ENCODE measurements at places on chromosomes 2 and 18.

GRCh38 chr2:208879666-208880065, 473.1 kb downstream of the PTH2R start:
- no peak for DNase-seq

DNA sequence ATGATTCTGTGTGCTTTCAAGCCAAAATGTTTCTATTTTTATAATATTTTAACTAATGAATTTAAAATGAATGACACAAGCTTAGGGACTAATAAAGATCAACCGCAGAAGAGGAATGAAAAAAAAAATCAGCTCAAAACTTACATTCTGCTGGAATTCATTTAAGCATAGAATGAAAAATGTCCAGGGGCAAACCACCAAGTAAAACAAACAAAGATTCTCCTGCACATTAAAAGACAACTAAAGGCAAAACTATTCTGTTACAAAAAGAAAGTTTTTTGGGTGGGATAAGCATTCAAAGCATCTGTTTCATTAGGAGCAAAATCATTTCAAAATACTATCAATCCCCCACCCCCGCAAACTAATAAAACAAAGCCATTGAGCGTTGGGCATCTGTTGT, 99.3 kb upstream of the SOX11 start:
- DNase-seq = no peak

GRCh38 chr2:222054813-222055212, 244.0 kb downstream of the PAX3 start:
- DNase-seq = no peak

GRCh38 chr18:57210107-57210715, 63.3 kb downstream of the BOD1L2 start:
- DNase-seq = peak; percentile 1

DNA sequence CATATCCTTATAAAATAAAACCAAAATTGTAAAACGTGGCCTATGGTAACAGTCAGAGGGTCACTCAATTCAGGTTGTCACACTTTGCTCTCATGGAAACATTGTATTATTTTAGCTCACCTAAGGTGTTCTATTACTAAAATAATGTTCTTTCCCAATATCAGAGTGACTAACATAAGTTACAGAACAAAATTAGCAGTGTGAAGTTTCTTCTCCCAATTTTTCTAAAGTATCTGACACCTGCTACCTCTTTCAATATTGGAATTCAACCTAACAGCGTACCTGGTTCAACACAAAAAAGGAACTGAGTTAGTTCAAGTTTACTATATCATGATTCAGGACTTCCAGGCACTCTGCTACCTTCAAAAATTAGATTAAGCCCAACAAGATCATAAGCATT, 190.4 kb downstream of the ZEB2 start:
- DNase-seq = no peak

- DNase-seq = peak; percentile 65
Observed at GRCh38 chr2:11753452-11753885, 7.0 kb downstream of the LPIN1 start.

GRCh38 chr2:158772306-158773078, 22.6 kb upstream of the DAPL1 start:
- no peak for DNase-seq

DNA sequence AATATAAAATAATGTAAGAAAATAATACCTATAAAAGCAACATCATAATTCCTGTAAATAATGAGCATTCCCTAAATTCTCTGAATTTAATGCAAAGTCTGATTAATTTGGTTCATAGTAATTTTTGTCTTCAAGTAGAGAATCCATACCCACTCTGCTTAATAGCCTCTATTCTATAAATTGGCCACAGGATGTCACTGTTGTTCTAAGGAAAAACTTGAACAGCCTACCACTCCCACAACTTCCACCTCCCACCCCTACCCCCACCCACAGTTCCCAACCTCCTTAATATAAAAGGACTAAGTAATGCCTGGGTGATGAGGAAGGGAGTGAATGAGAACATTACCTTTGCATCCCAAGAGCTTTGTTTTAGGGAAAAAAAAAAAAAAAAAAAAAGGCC, 27.2 kb upstream of the BBS5 start:
- DNase-seq = peak; percentile 25

DNA sequence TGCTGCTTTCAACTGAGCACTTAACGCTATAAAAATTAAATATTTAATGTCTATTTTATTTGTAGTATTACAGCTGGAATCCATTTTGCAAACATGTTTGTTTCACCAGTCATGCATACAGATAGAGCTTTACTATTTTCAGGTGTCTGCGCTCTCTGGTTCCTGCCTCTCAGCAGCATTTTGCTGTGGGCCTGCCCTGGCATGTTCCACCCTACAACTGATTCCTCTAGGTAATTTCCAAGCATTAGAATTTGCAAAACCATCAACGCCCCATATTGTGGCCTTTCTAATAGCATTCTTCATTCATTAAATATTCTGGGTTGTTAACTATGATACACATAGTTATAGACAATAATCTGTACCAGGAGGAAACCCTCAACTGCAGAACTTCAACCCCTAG, 266.4 kb upstream of the DLGAP1 start:
- no peak for DNase-seq

DNA sequence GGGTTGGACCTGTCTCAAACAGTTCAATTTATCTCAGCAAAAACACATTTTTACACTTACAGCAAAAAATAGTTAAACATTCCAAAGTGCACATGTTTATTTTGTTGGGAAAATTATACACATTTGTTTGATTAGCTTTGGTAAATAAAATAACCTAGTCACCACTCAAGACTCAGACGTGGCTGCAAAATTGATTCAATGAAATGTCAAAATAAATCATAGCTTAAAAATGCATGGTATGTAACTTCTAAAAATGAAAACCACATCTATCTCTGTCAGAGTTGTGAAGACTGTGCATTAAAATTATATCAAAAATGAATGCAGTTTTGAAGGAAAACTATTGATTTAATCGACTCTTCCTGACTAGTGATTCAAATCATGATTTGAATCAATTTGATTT, 56.7 kb downstream of the GALNT14 start:
- DNase-seq = no peak

DNA sequence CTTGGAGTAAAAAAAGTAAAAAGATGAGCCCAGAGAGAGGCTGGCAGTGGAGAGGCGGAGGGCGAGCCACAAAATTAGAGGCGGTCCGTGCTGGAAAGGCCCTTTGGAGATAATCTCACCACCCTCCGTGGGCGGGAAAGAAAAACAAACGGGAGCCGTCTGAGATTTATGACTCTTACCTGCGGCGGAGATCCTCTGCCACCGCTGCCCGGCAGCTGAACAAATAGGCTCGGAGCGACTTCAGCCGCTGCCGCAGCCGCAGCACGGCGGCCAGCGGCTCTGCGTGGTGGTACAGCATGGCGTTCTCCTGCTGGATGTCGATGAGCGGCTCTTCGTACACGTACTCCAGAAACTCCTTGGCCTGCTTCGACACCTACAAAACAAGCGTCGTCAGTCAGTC, 94.6 kb downstream of the PLEKHM3 start:
- DNase-seq = no peak

DNA sequence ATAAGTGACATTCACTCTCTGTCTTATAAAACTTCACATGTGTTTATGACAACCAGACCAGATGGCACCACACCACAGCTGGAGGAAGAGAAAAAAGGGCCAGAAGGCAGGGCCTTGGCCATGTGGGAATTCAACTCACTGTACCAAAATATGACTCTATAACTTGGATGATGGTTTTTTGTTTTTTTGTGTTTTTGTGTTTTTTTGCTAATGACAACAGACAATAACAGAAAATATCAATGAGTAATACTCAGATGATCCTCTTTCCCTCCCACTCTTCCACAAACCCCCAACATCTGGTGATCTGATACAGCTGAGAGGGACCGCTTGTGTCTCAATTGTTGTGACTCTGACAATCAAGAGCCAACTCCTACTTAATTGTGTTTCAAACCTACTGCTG, 12.4 kb downstream of the NMI start:
- DNase-seq = no peak

GRCh38 chr2:26245231-26245732, 543 bp downstream of the HADHB start:
- peak; percentile 52 for DNase-seq

DNA sequence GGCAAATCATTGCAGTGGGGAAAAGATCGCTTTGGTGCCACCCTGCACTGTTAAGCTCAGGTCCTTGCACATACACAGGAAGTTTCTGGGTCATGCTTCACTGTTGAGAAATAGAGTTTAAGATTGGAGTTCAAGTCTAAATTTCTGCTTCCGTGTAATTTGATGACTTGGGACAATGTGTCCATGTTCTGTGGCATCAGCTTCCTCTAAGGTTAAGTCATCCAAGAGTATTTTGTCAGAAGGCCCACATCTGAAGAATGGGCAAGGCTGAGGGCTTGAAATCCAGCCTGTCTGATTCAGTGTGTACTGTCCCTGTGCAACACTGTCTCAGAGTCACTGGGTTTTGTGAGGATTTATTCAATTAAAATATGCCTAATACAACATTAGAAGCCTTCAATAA, 880.7 kb downstream of the SUCLG1 start:
- no peak for DNase-seq

- DNase-seq = no peak
Observed at GRCh38 chr2:57881998-57882888, 164.4 kb upstream of the VRK2 start.

- DNase-seq = no peak
Observed at GRCh38 chr18:67549946-67550345, 33.4 kb upstream of the DSEL start.

DNA sequence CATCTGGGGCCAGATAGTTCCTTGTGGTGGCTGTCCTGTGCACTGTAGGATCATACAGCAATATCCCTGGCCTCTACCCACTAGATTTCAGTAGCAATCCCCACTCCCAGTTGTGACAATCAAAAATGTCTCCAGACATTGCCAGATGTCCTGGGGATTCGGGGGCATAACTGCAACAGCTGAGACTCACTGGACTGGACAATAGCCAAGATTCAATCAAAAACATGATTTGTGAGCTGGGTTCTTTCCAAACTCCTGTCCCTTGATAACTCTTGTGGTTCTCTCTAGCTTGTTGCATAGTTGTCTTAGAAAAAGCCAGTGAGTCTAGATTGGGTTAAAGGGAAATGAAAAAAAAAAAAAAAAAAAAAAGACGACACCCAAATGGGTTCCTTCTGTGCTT, 293.4 kb downstream of the CELF4 start:
- no peak for DNase-seq

- DNase-seq = no peak
Observed at GRCh38 chr2:215498431-215498830, 62.6 kb upstream of the FN1 start.

- no peak for DNase-seq
Observed at GRCh38 chr2:42748840-42749239, 15.1 kb downstream of the OXER1 start.

DNA sequence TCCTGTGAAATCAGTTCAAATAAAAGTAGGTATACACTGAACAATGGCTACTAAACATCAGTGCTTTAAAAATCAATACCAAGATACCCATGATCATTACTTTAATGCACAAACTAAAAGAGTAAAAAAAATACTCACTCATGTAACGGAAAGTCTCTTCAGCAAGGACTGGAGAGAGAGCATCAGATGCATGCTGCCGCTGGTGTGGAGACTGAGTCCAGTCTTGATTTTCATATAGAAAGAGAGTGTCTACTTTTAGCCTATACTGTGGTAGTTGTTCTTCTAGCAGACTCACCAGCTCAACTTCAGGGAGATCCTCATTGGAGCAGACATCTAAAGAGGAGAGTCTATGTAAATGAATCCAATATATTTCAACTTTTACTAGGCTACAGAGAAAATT, 44.0 kb downstream of the TRAK2 start:
- no peak for DNase-seq

DNA sequence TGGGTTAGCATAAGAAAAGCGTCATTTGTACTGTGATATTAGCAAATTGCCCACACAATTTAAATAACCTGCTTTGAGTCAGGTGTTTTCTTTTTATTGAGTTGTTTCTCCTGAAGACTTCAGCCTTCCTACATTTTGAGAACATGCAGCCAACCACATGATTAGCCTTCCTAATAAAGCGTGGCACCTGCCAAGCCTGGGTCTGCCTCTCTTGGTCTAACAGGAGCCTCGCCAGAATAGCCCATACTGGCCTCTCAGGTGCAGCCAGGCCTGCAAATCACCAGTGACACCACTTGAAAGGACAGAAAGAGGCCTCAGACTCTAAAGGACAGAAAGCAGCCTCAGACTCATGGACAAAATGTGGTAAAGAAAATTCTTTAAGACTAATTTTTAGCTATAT, 653.8 kb downstream of the BCL11A start:
- no peak for DNase-seq

DNA sequence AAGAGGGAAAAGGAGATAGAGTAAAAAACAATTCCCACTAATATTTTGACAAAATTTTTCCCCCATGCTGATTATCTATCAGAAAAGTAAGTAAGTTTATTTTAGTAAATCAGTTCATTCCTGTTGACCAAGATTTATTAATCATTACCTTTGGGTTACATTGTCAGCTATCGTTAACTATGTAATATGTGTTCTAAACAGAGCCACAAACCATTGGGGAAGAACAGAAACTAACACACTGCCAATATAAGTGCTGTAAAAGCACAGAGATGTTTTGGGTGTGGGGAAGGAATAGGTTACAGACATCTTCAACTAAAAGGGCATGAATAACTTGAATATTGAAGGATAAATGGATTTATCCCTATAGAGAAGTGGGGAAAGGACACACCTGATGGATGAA, 42.5 kb upstream of the ACADL start:
- DNase-seq = no peak

DNA sequence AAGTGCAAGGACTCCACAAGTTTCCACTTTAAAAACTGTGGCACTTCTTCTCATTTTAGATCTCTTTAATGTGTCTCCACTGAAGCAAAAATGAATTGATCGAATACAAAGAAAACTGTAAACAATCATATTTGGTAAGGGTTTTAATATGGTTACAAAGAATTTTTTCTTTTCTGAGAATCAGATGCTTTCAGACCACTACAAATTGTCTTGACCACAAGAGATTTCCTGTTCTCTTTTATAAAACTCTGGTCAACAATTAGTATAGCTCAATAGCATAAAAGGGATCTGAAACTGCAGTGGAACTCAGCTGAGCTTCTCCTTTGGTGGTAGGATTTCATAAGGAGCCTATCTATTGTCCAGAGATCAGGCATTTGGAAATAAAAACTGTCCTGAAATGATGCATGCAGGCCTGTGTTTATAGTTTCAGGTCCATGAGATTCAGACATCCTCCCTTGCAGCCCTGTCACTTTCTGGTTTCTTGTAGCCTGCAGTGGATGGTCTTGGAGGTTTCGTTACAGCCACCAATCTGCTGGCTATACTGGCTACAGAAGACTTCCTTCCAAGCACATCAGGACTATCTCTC, 120.0 kb downstream of the DOCK10 start:
- DNase-seq = no peak

GRCh38 chr2:19046986-19047780, 311.2 kb downstream of the OSR1 start:
- DNase-seq = no peak

GRCh38 chr18:57581301-57581934, 5.1 kb downstream of the FECH start:
- no peak for DNase-seq

Measured in activated CD4-positive, alpha-beta T cell treated with anti-CD3 and anti-CD28 coated beads, Interleukin-2, Interleukin-4, amounts not matched to agents 100 ng/mL and 50 ng/mL, durations not matched to agents 16 hours and 8 hours (primary cell).